ENCODE measurements at places on chromosomes 6 and 20.

DNA sequence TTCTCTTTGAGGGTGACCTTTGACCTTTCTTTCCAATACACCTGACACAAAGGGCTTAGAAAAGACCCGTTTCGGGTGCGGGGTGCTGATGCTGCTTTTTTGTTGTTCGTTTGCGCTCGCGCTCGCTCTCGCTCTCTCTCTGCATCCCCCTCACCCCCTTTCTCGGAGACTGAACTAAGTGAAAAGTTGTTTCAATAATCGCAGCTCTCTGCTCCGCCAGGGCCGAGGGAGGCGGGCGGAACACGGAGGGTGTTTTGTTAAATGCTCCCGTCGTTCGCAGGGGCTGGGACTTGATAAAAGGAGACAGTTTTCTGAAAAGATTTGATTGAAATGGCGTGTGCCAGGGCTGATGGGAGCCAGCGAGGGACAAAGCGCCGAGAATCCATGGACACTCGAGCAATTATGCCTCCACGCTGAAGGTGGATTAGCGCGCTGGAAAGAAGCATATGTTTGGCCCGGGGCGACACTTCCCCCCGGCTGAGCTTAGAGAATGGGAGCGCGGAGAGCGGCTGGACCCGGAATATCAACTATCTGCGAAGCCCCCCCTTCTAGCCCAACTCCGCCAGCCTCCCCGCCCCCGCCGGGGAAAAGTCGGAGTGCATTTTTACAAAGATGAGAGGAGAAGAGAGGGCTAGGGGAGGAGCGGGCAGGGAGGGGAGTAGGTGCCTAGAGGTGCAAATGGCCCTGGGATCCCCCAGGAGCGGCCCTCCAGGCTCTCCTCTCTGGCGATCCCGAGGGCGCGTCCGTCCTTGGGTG lies 25.0 kb downstream of the TFAP2A start:
- no peak for DNase-seq

- no peak for DNase-seq
Observed at GRCh38 chr6:20882014-20882413, 347.8 kb downstream of the CDKAL1 start.

- no peak for DNase-seq
Observed at GRCh38 chr6:28005975-28006374, 48.9 kb downstream of the OR2B6 start.

DNA sequence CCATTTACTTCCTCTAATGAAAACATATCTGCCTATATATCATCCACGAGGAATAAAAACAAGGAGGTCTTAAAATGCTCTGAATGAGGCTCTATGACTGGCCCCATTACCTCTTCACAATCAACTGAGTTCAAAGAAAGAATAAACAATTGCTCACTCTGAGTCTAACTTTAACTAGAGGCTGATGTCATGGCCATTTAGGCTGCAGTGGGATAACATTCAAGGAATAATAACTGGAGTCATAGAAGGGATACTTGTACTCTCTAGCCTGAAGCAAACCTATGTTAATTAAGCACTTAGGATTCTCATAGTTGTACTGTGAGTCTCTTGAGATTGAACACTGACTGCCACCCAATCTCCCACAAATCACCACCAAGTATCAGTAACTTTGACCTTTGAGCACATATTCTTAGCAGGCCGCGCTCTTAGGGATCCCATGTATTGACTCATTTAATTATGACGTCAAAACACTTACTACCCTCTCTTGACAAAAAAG lies 70.2 kb downstream of the PERP start:
- DNase-seq, result no peak

GRCh38 chr6:157229132-157229618 lies 94.1 kb downstream of the TMEM242 start:
- no peak for DNase-seq
